ENCODE measurements at places on chromosomes 13 and 19.

GRCh38 chr19:1923319-1923718 lies 17.7 kb upstream of the CSNK1G2 start:
- peak; percentile 33 for DNase-seq

- no peak for DNase-seq
These were observed 255.6 kb downstream of the ITGBL1 start for GRCh38 chr13:101708115-101708514.

DNA sequence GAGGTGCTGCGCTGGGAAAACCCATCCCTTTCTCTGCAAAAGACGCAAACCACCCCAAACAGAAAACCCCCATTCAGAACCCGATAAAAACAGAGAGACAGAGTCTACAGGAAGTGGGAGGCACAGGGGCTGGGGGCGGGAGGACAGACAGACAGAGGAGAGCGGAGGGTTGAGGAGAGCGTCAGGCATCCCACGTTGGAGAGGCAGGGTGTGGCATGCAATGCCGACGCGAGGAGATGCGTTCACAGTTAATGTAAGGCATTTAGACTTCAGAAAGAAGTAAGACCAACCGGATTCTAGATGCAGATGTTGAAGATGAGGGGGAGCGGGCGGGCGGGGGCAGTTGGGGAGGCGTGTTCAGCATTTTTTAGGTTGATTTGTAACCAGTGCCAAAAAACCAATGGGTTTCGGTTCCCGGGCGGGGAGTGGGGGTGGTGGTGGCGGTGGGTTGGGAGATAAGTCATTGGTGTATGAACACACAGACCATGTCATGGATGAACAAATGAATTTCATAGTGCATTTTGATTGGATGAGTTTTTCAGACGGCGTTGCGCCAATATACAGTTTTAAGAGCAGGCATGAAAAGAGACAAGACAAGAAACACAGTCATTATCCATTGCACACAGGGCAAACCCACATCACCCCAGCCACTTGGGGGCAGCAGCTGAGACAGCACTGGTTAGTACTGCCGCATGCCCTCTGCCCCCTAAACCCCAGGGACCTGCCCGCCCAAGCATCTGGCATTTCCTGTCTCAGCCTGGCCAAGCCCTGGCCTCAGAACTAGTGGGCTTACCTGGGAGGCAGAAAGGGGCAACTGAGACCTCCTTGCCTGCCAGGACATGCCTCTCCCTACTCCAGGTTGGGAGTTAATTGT lies 91.3 kb downstream of the IER2 start:
- DNase-seq = peak; percentile 17

DNA sequence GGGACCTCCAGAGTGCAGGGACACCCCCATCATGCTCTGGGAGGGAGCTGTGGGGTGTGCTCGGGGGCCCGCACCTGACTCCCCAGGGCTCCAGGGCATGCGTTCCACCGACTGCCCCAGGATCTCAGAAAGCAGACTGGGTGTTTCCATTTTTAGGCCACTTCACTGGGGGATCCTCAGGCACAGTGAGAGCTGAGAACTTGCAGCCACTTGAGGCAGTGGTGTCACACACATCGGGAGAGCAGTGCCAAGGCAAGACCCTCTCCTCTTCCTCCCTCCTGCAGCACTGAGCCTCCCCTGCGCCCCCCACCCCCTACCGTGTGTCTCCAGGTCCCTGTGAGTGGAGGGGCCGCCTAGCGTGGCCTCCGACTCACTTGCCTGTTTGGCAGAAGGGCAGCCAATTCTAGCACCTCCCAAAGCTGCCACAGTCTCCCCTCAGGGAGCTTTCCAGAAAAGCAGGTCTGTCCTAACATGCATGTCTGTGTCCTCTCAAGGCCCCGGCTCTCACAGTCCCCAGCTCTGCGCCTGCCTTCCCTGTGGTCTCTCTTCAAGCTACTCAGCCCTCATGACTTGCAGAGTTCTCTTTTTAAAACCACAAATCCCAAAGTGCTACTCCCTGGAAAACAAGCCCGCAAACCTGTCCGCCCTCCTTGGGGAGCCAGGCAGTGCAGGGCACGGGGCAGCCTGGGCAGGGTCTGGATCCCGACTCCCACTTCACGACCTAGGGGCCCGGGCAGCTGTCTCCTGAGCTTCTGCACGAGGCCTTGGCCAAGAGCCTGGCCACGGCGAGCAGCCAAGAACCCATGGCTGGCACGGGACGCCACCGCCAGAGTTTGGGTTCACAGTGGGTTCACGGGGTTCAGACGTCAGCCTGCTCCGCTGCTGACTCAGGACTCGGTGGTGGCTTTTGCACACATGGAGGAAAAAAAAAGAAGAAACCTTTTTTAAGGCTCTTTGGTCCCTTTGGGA lies 94.1 kb downstream of the STK24 start:
- no peak for DNase-seq

DNA sequence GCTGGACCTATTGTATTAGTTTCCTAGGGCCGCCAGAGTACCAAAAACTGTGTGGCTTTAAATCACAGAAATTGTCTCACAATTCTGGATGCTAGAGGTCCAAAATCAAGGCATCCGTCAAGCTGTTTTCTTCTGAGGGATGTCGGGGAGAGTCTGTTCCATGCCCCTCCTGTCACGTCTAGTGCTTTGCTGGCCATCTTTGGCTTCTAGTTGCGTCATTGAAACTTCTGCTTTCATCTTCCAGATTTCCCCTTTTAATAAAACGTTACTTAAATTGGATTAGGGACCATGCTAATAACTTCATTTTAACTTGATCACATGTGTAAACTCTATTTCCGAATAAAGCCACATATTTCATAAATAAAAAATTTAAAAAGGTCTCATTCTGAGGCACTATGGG lies 47.5 kb downstream of the TRPM4 start:
- DNase-seq = no peak

- no peak for DNase-seq
These were observed 412.0 kb downstream of the SLITRK1 start for GRCh38 chr13:83470133-83470797.

DNA sequence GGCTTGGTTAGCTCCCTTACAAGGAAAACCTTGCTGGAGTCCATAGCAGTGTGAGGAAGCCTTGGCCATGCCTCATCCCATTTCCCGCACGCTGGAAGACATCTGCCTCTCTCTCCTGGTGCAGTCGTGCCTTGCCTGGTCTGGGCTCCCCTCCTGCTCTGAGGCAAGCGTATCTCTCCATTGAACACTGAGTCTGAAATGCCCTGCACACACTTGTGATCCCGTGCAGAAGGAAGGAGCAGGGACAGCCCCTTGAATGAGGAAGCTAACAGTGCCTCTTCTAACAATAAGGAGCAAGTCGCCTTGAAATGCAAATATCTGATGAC lies 407 bp upstream of the ZNF440 start:
- DNase-seq = no peak

DNA sequence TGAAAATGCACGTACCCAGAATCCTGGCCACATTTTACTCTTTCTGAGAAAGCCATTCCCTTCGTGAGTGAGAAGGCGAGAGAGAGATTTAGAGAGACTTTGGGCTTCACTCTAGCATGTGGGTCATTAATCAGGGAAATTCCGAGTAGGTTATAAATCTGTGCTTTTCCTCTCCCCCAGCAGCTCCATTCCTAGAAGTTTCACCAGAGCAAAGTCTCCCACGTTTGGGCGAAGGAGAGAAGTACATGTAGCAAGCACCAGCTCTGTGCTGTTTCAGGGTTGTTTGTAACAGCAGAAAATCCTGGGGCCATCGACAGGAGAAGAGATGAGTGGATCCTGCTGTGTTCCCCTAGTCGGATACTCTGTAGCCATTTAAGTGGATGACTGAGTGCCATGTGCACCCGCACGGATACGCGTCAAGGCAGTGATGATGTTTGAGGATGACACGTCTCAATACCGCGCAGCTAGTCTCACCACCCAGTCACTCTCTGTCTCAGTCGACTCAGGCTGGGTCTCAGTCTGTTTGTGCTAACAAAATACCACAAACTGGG lies 131.8 kb upstream of the PEG3 start:
- no peak for DNase-seq

DNA sequence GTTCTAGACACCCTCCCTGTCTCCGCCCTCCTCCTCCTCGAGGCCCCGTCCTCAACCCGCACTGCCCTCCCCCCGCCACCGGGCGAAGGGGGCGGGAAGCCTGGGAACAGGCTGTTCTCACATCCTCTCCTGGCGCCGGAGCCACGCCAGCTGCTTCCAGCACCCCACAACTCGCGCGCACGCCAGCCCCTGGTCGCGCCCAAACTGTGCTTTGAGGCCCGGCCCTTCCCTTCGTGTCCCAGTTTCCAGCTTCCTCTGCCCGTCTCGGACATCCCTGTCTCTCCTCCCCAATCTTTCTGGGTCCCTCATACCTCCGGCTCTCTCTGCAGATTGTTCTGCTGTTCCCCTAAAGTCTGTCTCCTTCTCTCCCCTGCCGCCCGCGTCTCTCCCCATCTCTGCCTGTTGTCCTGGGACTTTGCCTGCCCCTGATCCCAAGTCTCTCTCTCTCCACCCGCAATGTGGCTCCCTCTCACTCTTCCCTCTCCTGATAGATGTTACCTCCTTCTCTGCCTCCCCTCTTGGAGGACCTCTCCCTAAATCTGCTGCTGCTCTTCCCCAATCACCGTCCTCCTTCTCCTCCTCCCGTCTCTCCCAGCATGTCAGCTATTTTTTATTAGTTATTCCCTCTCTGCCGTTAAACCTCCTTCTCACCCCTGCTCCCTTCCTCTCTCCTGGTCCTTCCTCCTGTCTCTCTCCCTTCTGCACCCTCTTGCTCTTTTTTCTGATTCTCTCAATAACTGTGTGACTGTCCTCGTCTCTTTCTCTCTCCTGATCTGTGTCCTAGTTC lies 14.2 kb downstream of the DPF1 start:
- no peak for DNase-seq

DNA sequence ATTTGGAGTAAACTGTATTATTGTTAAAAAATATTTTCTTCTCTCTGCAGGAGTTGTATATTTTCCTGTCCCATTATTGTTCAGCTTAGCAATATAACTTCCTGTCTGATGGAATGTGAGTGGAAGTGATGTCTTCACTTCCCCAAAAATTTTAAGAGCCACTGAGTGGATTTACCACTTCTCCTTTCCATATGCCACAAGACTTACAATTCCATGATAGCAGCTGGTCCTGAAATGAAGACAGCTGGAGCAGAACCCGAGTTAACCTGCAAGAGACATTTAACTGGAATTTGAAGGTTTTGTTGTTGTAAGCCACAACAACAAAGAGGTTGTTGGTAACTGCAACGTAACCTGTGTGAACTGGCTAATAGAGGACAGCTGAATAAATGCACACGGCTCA lies 23.4 kb upstream of the TBC1D4 start:
- no peak for DNase-seq

DNA sequence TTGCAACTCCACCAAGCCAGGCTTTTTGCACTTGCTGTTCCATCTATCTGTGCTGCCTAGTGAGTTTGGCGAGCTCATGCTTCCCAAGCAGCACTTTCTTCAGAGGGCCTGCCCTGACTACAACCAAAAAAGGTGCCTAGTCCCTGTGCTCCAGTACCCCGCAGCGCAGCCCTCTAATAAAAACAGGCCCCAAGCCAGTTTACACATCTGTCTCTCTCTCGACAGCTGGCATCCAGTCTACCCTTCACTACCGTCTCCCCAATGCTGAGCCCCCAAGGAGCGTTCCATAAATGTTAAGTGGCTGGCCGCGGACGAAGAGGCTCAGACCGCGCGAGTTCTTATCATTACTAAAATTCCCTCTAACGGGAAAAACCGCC lies 512 bp downstream of the MED4 start:
- DNase-seq = no peak

DNA sequence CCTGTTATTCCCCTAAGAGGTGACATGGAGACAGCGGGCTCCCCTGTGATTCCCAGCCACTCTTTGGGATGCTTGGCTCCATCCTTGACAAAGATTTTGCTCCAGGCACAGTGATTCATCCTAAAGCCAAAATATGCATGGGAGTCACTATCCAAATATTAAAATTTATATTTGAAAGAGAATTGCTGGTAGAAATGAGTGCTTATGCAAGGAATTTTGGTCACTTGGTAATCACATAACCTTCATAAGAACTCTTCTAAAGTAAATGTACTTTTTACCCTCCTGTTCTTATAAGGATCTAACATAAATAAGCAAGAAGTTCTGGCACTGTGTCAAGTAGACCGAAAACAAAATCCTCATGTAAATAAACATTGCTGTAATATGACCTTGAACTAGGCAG lies 385.8 kb downstream of the ITGBL1 start:
- no peak for DNase-seq

DNA sequence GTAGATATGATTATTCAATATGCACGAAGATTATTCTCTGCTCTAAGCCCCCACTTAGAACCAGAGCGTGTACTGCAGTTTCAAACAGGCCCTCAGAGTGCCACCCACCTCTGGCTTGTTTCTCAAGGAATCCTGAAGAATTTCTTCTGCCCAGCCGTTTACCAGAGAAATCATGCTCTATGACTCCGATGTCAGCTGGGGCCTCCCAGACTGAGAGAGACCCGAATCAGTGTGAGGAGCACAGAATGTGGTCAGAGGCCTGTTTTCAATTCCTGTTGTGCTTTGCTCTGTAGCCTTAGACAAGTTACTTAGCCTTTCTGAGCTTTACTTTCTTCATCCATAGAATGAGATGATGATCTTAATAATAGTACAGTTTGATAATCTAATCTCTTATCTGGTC lies 5.5 kb downstream of the PNMA8C start:
- DNase-seq = no peak

- no peak for DNase-seq
These were observed 545 bp downstream of the RAD23A start for GRCh38 chr19:12946092-12946721.

GRCh38 chr19:51689751-51690453 lies 3.2 kb upstream of the SPACA6 start:
- no peak for DNase-seq

- no peak for DNase-seq
These were observed 70.3 kb upstream of the NFIC start for GRCh38 chr19:3296034-3296433.

DNA sequence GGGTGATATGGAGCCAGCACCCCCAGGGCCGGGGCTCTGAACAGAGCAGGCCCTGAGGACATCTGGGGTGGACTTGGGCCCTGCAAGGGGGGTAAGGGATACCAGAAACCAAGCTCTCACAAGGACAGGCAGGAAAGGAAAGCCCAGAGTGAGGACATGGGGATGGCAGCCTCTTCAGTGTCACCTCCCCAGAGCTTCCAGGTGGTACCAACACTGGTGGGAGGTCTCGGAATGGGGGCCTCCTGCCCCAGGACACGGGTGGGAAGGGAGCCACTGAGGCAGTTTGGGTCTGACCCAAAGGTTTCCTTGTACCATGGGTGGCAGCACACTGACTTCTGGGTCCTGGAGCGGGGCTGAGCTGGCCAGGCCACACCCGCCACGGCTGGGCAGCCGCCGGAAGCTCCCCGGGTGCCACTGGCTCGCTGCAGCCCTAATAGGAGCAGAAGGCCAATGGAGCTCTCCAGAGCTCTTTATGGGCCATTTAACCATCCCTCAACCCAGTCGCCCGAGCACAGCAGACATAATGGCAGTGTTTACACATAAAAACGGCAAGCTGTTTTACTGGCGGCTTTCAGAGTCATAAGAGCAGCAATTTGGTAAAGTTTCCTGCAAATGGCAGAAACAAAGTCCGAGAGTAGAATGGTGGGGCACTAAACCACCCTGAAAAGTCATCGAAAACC lies 59.3 kb downstream of the PEPD start:
- DNase-seq = no peak
